ENCODE measurements at places on chromosomes 7 and 10.

DNA sequence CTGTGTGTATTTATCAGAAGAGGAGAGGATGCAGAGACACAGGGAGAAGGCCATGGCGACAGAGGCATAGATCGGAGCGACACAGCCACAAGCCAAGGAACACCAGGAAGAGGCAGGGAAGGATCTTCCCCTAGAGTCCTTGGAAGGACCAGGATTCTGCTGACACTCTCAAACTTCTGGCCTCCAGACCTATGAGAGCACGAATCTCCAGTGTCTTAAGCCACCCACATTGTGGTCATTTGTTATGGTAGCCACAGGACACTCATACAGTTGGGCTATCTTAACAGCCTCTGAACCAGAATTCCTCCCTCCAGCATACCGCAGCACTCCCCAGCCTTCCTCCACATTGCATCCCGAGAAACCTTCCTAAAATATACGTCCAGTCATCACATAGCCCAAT is 367.0 kb upstream of the MGMT start:
- no peak for DNase-seq

- no peak for DNase-seq
Observed at GRCh38 chr7:113371416-113372043, 253.2 kb upstream of the SMIM30 start.

DNA sequence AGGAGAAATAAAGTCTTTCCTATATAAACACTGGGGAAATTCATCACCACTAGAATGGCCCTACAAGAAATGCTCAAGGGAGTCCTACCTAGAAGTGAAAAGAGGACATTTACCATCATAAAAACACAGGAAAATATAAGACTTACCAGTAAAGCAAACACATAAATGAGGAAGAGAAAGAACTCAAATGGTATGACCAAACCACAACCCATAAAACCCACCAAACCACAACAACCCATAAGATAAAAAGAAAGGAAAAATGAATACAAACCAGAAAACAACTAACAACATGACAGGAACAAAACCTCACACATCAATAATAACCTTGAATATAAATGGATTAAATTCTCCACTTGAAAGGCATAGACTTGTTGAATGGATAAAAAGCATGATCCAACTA is 71.9 kb upstream of the DIP2C start:
- no peak for DNase-seq

GRCh38 chr7:151109094-151110048 is 23.1 kb downstream of the AGAP3 start:
- DNase-seq = no peak

DNA sequence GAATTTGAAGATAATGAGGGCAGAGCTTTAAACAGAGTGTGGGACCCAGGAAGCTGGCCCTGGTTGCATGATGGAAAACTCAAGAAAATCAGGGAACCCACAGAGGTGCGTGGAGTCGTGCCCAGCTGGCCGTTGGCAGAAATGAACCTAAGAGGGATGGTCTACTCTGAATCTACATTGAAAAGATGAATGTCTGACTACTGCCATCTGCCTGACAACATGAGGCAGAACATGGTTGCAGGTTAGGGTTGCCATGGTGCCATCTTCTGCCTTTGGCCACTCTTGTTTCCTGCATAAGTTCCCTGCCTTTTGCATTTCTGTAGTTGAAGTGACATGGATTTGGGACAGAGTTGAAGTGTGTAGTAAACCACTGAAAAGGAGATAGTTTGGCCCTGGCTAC is 138.5 kb upstream of the COBL start:
- no peak for DNase-seq

DNA sequence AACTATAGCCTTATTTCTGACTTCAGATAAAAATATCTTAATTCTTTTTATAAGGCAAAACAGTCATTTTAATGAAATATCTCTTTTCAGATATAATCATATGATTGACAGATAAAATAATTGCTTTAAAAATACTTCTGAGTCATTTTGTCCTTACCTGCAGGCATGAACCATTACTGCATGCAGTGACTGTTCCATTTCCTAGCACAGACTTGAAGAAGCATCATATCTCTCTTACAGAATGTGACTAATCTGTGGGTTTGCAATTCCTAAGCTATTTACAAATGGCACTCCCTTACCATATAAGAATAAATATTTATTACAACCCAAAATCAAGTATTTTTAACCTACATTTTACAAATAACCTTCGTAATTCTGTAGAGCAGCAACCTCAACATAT is 120.7 kb downstream of the SRPK2 start:
- DNase-seq = no peak

DNA sequence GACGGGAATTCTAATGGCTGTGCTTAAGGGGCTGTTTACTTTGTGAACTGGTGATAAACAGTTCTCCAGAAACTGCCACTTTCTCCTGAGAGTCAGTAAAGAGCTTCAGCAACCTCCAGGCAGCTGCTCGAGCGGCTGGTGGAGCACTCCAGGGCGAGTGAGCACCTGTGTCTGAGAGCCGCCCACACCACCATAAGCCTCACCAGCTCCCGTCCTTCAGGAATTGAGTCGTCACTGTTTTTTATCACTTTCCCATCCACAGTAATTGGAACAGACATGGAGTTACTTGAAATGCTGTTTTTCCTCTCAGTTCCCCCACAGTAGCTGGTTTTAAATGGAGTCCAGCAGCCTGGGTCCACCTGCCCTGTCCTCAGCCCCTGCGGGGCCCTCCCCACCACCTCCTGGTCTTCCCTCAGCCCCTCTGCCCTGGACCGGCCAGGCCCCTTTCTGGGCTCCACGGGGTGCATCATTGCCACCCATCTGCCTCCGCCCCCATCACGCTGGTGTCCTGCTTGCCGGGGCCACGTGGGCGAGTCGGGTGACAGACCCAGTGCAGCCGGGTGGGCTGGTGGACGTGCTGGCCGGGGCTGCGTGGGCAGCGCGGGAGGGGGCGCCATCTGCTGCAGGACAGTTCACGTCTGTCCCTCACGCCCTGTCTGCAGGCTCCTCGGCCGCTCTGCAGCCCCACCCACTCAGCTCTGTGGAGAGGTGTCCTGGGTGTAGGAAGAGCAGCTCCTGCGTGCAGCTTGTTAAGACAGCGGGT is 56.0 kb downstream of the NKX6-2 start:
- no peak for DNase-seq

DNA sequence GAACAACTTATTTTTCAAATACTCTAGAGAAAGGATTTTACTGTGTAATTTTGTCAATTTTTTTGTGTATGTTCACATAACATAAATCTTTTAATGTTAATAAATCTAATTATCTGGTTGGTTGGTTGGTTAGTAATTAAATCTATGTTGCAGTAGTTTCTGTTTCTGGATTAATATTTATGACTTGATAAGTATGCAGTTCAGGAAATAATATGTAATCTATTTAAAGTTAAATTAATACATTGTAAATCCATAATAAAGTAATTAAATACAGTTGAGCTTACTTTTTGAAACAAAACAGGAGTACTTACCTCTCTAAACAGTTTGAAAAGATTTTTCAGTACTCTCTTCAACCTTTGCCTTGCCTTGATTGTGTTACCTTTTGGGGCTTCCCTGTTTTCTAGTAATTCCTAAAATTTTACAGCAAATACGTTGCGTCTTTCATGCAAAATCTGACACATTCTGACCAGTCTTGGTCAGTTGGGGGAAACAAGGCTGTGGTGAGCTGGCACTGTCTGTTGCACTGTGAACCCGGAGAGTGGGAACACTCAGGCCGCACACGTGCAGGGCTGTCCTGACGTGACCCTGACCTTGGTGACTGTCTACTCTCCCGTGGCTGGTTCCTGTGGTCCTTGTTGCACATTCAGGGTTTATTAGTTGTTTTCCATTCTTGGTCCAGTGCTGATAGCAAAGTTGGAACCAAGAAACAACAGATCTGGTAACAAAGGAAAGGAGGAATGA is 45.6 kb upstream of the FGL2 start:
- no peak for DNase-seq

DNA sequence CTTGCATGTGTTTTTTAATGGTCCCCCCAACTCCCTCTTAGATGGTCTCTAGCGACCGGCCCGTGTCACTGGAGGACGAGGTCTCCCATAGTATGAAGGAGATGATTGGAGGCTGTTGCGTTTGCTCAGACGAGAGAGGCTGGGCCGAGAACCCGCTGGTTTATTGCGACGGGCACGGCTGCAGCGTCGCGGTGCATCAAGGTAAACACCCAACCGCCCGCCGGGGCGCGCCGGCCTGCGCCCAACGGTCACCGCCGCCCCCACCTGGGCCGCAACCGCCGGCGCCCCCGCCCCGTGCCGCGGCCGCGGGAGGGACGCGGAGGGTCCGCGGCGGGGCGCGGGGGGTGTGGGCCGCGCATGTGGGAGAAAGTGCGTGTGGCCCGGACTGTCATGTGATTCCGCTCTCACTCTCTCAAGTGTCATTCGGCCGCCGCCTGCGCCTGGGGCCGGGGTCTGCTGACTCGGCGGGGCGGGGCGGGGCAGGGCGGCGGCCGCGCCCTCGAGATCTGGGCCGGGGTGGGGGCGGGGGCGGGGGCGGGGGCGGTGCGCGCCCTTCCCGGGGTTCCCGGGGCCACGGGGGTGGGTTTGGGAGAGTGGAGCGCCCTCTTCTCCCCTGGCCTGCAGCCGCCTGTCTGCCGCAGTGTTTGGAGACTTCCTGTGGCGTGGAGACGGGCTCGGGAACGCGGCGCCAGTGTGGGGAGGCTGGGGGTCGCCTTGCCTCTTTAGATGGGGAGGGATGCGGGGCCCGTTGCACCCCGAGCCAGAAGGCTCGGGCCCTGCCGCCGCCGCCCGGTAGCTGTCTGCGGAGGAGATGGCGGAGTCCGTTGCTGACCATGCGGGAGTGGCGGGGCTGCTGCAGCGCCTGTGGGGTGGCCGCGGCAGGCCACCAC is 817 bp downstream of the MLLT10 start:
- DNase-seq = peak; percentile 34

GRCh38 chr10:44333511-44333910 is 51.4 kb downstream of the CXCL12 start:
- DNase-seq = no peak

DNA sequence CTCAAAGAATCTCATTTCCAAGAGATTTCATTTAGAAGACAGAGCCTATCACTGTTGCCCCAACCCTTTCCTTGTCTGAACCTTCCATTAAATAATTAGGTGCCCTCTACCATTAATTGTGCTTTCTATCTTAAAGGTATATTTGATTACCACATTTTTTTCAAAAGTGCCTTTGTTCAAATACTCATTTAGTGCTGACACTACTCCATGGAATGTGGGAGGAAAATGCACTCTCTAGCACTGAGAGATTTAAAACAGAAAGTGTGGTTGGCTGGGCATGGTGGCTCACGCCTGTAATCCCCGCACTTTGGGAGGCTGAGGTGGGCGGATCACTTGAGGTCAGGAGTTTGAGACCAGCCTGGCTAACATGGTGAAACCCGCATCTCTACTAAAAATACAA is 119.8 kb downstream of the CACNA2D1 start:
- no peak for DNase-seq
